ELF-1 (cell line): ENCODE measurements at places on chromosomes 7 and 10.
A peak's percentile ranks its signal among the peaks of the same experiment; 100 is the strongest.

DNA sequence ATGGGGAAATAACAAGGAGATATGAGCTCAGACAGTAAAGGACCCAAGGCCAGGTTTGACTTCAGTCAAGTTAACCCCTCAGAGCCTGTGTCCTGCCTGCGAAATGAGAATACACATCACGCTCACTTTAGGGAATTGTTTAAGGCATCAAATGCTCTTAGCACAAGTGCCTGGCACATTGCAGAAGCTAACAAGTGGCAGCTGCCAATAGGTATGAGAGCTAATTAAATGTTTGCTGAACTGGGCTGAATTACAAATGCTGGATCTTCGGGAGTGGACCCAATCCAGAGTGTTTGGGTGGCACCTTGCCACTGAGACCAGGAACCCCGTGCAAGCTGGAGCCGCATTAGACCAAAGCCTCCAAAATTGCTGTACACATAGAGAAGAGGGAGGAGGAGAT, 136.8 kb downstream of the C10orf90 start:
- DNase-seq: no peak

DNA sequence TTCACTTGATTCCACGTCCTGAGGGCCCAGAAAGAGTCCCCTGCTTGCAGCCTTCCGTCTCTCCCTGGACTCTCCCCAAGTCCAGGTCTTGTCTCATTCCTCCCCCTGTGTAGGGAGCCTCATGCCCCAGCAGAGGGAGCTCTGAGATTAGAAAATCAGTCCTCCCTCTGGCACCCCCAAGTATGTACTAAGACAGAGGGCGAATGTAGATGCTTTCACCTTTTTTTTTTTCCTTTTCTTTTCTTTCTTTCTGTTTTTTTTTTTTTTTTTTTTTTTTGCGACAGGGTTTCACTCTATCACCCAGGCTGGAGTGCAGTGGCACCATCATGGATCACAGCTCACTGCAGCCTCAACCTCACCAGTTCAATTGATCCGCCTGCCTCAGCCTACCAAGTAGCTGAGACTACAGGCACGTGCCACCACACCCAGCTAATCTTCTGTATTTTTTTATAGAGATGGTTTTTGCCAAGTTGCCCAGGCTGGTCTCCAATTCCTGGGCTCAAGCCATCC, 10.3 kb downstream of the SFXN3 start:
- DNase-seq: peak; percentile 85

DNA sequence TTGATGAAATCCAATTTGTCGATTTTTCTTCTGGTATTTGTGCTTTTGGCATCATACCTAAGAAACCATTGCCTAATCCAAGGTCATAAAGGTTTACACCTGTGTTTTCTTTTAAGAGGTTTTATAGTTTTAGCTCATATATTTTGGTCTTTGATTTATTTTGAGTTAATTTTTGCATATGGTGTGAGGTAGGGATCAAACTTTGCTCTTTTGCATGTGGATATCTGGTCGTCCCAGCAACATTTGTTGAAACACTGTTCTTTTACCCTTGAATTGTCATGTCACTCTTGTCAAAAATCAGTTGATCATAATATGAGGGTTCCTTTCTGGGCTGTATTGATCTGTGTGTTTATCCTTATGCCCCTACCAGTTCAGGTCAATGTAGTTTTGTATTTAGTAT, 232.5 kb upstream of the SH2B2 start:
- DNase-seq: no peak

DNA sequence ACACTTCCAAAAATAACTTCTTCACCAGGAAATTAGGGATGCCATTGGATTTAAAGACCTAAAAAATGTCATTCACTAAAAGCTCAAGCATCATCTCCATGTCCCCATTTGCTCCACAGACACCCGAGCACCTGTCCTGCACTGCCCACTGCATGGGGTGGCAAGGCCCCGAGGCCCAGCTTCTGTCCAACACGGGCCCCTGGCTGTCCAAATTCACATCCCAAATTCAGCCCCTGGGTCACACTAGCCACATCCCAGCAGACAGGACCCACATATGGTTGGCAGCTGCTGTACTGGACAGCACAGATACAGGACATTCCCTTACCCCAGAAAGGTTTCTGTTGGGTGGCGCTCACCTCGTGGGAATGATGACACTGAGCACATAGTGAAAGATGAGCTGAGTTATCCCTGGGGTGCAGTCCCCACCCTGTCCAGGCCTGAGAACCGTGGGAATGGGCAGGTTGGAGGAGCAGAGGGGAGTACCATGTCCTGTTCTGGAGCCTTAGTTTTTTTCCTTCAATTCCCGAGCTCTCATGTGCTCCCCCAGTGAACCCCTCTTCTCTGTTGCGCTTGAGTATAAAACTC, 55.3 kb downstream of the CSGALNACT2 start:
- no peak for DNase-seq

DNA sequence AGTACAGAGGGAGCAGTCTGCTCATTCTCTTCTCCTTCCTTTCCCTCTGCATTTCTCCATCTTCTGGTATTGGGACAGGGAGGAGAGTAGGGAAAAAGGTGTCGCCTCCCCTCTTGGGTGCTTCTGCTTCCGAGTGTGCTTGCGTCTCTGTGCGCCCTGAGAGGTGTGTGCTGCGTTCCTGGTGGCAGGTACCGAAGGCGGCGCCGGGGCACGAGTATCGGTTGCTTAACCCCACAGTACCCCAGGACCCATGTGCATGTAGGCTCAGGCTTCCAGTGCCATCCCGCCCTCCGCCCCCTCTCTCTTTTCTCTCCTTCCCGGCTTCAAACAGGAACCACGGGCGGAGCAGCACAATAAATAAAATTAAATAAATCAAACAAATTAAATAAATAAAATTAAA, 169.3 kb upstream of the GLI3 start:
- DNase-seq: no peak

DNA sequence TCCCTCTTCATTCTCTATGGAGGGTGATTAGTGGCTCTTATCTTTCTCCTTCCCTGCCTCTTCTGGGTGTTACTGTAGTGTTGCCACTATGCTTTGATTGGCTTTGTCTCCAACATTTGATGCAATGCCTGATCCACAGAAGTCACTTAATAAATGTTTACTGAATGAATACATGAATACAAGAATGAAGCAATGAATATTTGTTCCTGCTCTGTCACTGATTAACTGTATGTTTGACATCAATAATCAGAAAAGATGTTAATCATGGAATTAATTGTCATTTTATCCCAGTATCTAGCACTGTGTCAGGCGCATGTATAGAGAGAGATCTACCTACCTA, 4.3 kb downstream of the ANK3 start:
- no peak for DNase-seq

DNA sequence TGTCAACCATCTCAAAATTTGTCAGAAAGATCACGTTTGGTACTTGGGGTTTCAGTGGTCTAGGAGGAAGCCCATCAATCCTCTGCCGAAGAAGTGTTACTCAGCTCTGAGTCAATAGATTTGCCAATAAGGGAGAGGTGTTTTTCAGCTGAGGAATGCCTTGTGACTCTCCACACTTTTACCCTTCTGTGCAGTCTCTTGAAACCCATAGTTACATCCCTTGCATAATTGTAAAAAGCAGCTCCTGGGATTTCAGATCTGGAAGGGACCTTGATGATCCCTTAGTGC, 47.5 kb downstream of the INSYN2A start:
- DNase-seq: no peak

- no peak for DNase-seq
Measured at GRCh38 chr7:85074992-85075391, 111.9 kb downstream of the SEMA3D start.

DNA sequence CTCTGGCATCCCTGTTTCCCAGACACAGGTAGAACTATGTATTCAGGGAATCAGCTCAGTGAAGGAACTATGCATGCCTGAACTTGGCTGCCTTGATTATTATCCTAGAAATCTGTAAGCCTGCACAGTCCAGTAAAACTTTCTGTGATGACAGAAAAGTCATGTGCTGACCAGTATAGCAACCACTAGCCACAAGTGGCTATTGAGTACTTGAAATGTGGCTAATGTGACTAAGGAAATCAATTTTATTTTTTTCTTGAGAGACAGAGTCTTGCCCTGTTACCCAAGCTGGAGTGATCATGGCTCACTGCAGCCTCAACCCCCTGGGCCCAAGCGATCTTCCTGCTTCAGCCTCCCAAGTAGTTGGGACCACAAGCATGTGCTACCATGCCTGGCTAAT, 3.5 kb downstream of the EXOSC1 start:
- DNase-seq: no peak

- peak; percentile 33 for DNase-seq
Measured at GRCh38 chr7:134888141-134888740, 98.1 kb upstream of the AGBL3 start.

DNA sequence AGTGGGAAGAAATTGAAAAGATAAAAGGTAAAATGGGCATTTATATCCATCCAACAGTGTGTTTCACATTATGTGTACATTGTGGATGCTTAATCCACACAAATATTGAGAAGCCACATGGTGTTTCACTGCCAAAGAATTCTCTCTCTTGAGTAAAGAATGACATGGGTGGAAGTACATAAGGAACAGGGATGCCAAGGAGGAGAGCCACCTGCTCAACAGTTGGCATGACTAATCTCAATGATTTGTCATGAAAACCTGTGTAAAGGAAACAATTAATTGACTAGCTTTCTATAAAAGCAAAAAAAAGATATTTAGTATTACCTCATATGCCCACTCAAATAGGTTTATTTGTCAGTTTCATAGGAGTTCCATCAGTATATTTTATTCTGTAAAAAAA, 43.1 kb downstream of the MAGI2 start:
- DNase-seq: no peak

GRCh38 chr7:88866265-88866863, 70.8 kb upstream of the TEX47 start:
- no peak for DNase-seq

GRCh38 chr7:2837496-2837895, 6.6 kb downstream of the GNA12 start:
- no peak for DNase-seq

GRCh38 chr10:132018446-132018845, 36.7 kb upstream of the BNIP3 start:
- no peak for DNase-seq

DNA sequence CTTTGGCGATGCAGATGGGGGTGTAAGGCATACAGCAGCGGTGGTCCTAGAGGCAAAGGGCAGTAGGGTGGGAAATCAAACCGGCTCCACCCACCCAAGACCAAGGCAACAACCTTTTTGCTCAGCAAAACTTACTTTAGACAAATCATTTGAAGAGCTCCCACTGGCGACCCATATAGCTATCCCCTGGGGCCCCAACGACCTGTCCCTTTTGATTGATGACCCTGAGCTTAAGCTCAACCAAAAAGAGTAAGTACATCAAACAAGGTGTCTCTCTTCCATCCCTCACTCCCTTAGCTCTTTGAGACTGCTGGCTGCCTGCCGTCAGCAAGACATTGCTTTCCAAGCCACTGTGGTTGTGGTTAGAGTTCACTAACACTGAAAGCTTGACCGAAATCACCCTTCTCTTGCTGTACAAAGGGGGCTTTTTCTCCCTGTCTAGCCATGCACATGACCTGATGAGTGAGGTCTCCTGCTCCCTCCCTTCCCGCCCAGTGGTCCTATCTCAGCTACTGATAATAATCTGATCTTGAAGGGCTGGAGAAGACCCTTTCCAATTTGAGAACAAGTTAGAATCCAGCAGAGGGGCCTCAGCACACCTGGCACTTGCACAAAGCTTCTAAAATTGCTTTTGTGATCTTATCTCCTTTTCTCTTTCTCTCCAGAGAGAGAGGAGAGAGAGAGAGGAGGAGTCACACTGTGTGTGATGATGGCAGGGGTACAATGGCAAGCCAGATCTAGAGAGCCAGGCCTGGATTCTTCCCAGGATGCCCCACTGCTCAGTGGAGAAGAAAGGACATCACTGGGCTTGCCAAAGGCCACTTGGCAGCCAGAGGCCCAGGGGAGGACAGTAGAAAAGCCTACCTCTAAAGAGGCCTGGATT, 42.2 kb downstream of the XPNPEP1 start:
- peak; percentile 76 for DNase-seq

DNA sequence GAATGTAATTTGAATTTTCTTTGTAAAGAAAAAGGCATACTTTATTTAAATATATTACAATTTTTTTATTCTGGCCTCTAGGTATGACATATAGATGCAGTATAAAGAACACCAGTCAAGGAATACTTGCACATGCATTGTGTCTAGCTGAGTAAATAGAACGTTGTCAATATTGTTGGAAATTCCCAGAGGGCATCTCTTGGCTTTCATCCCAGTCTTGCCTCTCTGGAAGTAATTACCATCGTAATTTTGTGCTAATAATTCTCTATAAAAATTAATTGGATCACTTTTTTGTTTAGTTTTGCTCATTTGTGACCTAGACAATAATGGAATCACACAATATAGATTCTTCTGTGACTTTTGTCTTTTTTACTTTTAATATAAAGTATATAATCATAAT, 1052.3 kb upstream of the CELF2 start:
- DNase-seq: no peak

DNA sequence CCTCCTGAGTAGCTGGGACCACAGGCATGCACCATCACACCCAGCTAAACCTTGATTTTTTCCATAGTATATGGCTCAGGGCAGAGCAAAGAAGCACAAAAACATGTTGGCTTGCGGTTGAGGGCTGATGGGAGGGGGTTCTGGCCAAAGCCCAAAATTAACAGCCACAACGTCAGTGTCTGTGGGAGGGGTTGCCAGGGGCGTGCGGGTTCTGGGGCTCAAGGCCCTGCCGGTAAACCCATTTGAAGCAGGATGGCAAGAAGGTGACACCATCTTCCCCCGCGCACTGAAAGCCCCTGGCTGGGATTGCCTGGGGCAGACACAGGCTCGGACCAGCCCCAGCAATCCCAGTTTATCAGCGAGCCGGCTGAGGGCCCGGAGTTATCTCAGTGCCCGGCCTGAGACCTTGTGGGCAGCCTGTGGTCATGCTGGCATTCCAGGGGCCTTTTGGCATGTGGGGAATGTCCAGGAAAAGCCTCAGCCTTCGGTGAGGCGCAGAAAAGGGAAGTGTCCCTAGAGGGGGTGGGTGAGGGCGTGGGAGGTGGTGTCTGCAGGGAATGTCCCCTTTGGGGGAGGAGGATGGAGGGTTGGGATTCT, 167.7 kb upstream of the TNRC18 start:
- DNase-seq: peak; percentile 90

DNA sequence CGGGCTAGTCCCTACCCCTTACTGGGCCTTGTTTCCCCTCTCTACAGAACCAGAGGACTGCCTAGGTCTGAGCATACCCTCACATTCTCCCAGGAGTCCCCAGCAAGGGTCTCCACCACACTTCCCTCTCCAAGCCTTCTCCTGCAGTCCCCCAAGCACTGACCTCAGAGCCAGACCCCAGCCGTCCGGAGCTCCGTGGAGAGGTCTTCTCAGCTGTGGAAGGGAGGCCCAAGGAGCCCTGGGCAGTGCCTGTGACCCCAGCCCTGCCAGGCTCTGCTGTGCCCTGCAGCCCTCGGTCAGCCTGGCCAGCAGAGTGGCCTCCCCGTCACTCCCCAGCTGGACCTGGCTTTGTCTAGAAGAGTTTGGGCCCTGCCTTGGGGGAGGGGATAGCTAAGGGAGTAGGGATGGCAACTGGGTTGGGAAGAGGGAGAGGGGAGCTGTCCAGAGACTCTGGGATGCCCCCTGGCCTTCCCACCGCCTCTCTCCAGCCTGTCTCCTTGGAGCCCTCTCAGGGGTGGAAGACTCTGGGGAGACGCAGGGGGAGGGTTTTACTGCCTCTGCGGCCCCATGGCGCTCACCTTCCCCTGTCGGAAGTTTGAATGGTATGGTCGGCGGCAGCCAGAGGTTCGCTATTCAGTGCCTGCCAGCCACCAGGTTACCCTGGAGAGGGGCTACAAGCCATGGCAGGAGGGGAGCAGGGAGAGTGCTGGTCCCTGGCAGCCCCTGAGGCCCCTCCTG, at the start of gene C10orf105:
TSS of gene C10orf105 (minus strand) at position 315 of the 738 bp plus-strand sequence. CDS start 3,441 bp downstream, outside the sequence.
- DNase-seq: peak; percentile 75

- no peak for DNase-seq
Measured at GRCh38 chr7:110835849-110836248, 255.1 kb upstream of the LRRN3 start.

GRCh38 chr10:89240519-89240918, 11.1 kb downstream of the LIPA start:
- no peak for DNase-seq
